Activated naive CD8-positive, alpha-beta T cell treated with anti-CD3 and anti-CD28 coated beads, Interleukin-2, amount 50 U/mL, for 24 hours (primary cell): ENCODE measurements at places on chromosomes 2 and 18.

DNA sequence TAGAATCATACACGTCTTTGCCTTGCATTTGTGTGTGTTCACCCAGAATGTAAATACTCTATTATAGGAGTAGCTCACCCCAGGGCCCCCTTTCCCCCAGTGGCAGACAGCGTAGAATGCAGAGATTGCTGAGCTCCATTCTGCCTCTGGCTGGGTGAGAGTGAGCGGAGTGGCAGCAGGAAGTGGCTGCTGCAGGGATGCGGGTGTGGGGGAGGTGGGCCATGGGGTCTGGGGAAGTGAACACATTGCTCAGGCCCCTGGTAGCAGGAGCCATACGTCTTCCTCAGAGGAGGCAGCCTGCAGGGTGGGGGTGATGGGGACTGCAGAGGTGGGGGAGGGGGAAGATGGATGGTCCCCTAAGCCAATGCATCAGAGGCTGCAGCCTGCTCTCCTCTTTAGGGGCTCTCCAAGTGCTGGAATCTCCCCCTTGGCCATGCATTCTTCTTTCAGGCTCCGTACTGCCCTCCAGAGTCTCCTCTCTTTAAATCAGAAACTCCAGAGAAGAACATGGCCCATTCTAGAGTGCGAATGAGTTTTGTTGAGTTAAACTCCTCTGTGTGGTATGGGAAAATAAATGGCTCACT, 72.2 kb downstream of the CELF4 start:
- no peak for DNase-seq

DNA sequence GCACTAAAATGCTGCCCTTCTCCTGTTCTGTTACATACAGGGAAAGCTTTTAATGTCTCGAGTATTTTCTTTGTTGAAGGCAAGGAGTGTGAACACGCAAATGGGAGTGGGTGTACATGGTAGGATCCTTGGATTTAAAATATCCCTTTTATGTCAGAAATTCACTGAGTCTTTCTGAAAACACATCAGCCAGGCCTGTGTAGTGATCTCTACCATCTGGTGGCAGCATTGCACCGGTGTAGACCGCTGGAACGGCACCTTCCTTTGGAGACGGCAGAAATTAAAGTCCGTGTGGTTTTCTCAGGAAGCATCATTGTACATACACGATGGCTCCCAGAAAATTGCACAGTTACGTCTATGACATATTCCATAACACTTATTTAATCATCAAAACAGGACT, 515.8 kb downstream of the GALR1 start:
- peak; percentile 7 for DNase-seq

GRCh38 chr2:85802354-85803103, 48.7 kb downstream of the ATOH8 start:
- no peak for DNase-seq

- no peak for DNase-seq
Observed at GRCh38 chr18:74604774-74605173, 7.1 kb downstream of the ZNF407 start.

DNA sequence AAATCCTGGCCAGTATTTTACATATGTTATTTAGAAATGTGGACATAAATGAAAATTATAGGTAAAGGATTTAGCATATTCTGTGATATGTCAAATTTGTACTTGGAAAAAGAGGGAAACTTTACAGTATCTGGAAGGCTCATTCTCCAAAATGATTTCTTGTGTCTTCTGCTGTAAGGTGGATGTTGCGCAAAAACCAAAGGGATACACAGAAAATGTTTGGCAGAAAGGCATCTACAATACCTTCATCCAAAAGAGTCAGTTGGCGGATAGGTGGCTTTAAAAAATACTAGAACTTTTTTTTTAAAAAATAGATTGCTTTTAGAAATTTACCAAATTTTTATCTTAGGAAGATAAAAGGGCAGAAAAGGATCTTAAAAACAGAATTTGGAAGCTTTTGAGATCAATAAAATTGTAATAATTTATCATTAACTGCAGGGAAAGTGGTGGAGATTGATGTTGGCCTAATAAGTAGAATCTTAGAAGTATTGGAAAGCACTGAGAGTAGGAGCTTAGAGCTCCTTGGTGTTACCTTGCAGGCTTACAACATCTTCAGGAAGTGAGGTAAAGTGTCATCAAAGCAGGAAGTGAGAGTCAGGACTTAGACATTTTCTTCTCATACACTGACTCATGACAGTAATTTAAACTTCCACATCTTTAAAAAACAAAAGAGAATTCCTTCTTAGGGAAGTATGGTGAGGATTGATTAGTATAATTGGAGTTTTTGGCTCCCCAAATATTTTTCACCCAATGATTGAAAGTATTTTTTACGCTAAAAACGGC, 2.1 kb downstream of the NABP1 start:
- DNase-seq: no peak

GRCh38 chr2:5098286-5098685, 593.9 kb upstream of the SOX11 start:
- no peak for DNase-seq

- no peak for DNase-seq
Observed at GRCh38 chr2:74009577-74009976, 24.9 kb downstream of the TET3 start.

DNA sequence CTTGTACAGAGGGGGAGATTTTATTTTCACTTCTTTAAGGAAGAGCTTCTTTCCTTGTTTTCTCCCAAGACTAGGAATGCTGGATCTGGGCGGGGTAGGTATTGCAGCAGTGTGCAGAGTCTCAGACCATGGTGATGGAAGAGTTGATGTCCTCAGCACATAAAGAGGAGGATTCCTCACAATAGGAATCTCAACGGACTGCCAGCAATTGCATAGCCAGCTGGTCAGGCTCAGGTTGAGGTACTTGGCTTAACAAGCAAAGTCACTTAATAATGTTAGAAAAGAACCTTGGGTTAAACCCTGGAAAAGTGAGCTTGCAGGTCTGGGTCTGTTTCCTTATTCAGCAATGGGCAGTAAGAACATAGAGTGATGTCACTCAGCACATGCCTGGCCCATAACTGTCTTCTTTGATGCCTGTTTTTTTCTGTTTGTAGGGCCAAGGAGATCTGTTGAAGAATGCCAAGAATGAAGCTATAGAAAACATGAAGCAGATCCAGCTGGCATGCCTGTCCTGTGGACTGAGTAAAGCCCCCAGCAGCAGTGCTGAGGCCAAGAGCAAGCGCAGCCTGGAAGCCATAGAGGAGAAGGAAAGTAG, 342.1 kb downstream of the PLCL1 start:
- DNase-seq: no peak

DNA sequence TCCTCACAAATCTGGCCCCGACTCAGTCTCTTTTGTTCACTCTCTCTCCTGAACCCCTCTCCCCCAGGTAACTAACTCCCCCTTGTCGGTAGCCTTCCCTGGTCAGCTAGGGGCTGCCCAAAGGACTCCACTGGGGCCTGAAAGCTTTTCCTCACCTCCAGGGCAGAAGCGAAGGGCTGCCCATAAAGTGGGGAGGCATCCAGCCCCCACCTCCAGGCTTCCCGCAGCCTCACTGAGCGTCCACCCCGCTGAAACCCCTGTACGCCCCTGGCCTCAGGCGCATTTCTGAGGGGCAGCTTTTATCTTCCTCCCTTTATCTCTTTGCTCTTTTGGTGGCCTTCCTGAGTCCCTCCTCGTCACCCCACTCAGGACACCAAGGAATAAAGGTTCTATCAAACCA, 249.3 kb downstream of the CYP26B1 start:
- no peak for DNase-seq
